Epithelial cell of prostate (primary cell): ENCODE measurements at places on chromosomes 5 and 9.
A peak's percentile ranks its signal among the peaks of the same experiment; 100 is the strongest.

DNA sequence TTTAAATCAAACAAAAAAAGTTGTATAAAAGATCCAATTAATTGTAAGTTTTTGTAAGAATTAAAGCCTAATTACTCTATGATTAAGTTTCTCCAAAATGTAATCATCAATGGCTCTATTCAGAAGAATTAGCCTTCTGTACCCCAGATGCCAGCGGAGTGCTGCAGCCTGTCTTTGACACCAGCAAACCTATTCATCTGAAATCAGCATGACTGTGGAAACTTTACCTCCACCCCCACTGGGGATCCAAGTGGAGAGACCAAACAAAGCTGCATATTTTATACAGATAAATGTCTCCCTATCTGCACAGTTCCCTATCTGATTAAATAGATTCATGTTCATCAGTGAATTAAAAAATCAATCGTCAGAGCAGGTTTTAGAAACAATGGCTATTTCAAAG, 426.8 kb downstream of the KIAA0825 start:
- DNase-seq: no peak

DNA sequence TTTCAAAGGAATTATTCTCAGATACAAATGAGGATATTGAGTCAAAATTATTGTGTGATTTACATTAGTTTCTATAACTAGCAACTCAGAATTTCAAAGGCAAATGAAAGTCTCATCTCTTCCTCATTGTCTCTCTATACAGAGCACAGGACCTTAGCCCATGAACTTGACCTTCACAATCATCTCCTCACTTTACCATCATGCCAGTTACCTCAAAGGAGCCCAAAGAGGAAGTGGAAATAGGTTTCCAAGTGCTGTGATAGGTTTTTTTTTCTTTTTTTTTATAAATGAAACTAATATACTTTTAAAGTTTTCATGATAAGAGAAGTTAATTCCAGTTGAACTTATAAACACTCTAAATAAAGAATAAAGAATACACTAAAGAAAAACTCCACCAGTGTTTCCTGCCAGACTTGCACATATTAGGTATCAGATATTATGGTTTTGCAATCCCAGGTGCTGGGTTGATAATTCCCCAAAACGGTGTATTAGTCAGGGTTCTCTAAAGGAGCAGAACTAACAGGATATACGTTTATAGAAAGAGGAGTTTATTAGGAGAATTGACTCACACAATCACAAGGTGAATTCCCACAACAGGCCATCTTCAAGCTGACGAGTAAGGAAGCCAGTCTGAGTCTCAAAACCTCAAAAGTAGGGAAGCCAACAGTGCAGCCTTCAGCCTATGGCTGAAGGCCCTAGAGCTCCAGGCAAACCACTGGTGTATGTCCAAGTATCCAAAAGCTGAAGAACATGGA, 50.1 kb upstream of the ADAMTS16 start:
- no peak for DNase-seq

GRCh38 chr5:149966946-149967345, 6.4 kb downstream of the SLC26A2 start:
- DNase-seq: no peak

DNA sequence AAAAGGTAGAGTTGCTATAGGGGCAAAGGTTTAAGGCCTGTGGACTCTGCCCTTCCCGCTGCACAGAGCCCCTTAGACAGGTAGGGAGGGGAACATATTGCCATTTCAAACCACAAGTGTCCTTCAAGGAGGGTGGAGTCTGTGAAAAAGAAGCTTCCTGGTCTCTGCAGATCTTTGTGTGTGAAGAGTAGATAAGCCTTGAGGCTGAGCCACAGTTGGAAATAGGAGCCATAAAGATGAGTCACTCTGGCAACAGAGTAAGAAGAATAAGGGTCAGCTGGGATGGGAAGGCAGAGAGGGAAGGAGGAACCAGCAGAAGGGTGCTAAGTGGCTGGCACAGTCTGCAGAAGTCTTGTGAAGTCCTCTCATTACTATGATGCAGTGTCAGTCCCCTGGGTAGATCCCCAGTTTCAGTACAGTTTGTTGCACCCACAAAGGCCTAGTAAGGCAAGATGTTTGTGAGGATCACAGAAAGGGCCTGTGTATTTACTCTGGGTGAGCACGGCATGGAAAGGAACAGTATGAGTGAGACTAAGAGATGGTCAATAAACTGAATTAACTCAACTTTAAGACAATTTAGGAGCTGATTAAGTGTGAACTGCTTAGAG, 18.1 kb downstream of the GRXCR2 start:
- no peak for DNase-seq

- DNase-seq: no peak
These were observed 58.0 kb downstream of the GRAMD2B start for GRCh38 chr5:126481243-126481642.

GRCh38 chr5:75568202-75568601, 43.1 kb upstream of the ANKDD1B start:
- DNase-seq: no peak

- no peak for DNase-seq
These were observed 17.9 kb upstream of the TNIP1 start for GRCh38 chr5:151098768-151099121.

DNA sequence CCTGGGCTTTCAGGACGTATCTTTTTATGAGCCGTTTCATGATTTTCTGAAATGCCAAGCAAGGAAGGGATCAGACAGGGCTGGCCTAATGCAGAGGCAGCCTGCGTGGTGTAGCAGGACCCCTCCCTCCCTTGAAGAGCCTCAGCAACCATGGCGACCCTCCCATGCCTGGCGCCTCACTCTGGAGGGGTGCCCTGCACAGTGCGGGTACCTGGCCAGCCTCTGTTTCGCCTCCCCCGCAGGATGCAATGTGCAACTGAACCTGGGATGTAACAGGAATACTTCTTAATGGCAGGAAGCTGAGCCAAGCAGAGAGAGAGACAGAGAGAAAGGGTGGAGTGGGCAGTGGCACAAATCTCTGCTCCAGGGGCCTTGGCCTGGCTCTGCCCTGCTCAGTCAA, 23.3 kb upstream of the SMIM32 start:
- no peak for DNase-seq

GRCh38 chr5:91885291-91886265, 502.5 kb upstream of the ARRDC3 start:
- no peak for DNase-seq

- no peak for DNase-seq
These were observed 885.9 kb downstream of the EFNA5 start for GRCh38 chr5:106784846-106785245.

DNA sequence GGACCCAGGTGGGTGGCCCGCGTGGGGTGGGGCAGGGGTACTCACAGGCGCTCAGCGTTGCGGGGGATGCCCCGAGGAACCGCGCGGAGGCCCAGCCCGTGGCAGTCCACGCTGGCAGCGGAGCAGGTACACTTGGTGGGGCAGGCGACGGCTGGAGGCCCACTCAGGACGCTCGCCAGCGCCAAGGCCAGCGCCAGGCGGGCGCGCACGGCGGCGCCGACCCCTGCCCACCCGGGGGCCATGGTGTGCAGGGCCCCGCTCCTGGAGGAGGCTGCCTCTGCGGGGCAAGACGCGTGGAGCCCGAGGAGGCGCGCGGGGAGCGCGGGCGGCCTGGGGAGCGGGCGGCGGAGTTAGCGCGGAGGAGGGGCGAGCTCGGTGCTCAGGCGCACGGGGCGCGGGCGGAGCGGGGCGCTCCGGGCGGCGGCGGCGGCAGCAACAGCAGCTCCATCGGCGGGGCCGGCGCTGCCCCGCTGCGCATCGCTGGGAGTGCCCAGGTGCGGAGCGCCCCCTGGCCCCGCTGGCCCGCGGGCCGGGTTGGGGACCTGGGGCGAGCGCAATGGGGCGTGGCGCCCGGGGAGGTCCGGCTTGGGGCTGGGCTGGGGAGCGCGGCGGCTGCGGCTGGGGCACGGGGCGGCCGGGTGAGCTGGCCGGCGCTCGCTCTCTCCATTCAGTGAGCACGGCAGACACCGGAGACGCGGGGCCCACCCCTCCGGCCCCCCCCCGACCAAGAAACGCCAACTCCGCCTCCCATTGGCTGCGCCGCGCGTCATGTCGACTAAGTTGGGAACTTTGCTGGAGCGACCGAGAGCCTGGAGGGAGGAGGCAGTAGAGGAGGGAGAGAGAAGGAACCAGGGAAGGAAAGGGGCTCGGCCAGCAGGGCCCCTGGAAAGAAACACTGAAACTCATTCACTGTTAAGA, at the start of gene SLIT3:
SLIT3 (minus strand) TSS at position 672 of the 918 bp plus-strand sequence; CDS start at position 242, 430 bp downstream.
- peak; percentile 12 for DNase-seq

DNA sequence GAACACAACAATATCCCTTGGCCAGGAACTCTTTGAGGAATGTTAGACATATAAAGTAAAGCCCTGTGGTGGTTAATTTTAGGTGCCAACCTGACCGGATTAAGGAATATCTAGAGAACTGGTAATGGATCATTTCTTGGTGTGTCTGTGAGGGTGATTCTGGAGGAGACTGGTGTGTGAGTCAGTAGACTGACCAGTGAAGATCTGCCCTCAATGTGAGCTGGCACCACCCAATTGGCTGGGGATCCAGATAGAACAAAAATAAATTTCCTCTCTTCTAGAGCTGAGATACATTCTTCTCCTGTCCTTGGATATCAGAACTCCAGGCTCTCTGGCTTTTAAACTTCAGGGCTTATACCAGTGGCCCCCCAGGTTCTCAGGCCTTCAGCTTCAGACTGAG, 56.2 kb upstream of the TNPO1 start:
- no peak for DNase-seq

- DNase-seq: no peak
These were observed 165.2 kb downstream of the SLC25A46 start for GRCh38 chr5:110903966-110904365.

- DNase-seq: no peak
These were observed 223.9 kb upstream of the ADAMTSL1 start for GRCh38 chr9:18250053-18250452.

GRCh38 chr5:1111727-1112289, at the start of gene SLC12A7:
TSS of gene SLC12A7 (minus strand) at chr5:1112063. CDS start at chr5:1111991, 72 bp downstream.
- DNase-seq: no peak

DNA sequence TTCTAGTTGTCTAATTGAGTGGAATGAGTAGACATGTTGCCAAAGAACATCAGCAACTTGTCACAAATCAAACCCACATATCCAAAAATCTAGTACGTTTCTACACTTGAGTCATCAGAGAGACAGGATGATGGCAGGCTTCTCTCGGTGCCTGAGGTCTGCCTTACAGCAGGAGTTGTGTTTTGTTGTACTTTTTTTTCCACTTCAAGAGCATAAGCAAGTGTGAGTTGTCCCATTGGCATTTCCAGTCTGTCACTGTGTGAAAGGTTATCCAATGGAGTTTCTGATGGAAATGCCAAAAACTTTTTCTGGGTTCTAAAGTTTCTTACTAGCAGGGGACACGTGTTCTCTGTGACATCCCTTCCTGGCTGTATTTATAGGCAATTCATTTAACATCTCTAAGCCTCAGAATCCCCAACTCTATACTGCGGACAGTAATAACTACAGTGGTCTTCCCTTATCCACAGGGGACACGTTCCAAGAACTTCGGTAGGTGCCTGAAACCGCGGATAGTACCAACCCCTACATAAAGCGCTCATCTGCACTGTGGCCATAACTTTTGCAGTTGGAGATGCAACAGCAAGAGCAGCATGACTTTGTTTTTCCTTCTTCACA, 246.5 kb downstream of the SYK start:
- DNase-seq: no peak

- no peak for DNase-seq
These were observed 74.2 kb upstream of the TNFSF8 start for GRCh38 chr9:115004545-115004944.

DNA sequence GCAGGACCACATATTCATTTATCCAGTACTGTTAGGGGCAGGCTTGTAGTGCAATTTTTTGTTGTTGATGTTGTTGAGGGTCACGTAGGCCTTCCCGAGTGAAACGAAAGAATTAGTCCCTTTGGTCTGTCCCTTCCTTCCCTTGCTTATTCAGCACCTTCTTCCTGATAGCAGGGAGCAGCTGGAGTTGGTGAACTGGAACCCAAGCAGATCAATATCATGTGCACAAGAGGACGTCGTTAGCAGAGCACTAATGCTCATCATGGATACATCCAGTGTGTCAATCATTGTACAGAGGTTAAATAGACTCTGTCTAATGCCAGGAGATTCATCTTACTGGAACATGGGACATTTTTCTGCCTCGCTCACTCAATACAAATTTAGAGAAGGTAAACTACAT, 33.0 kb upstream of the MAP1B start:
- no peak for DNase-seq
